ENCODE measurements at places on chromosomes 4 and X. TPM values are rescaled to one million over a fixed set of nuclear protein-coding genes. Genes with fewer than 3 reads are reported as not detected.

Gene COL4A5
- total RNA-seq = 68.7 TPM

Gene UCHL1
- 37.7 TPM for total RNA-seq

Gene MAPK10
- total RNA-seq = 18.6 TPM

Gene PNMA3
- not detected for total RNA-seq

Gene TNIP3
- 0.47 TPM for total RNA-seq

Gene CT45A5
- total RNA-seq = not detected

Gene ELOVL6
- 11.9 TPM for total RNA-seq

Gene GPR173
- 0.19 TPM for total RNA-seq

Gene LEF1
- total RNA-seq = 55.5 TPM

Gene DOCK11
- total RNA-seq = 9.5 TPM

DNA sequence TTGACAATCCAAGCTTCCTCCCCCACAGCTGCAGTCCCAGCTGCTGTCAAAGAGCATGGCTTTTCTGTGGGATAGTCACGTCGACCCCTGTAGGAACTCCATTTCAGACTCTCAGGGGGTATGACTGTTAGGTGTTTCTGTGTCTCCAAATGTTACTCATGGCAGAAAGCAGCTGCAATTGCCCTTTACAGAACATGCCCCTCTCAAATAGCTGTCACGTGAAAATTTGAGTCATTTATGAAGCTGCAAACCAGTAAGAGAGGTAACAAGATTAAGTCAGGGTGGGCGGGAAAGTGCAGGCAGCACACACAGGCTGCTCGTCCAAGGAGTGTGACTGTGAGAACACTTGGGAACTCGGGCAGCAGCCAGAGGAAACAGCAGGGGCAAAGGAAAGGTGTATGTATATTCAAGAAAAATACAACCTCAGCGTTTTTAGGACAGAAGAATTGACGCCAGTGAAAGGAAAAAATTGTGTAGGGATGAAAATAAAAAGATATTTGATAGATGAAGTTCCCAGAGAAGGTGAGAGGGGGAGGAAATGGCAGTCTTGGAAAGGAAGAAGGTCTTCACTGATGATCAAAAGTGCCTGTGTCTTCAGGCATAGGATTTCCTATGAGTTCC is 66.5 kb upstream of the TMEM184C start:
- H3K27ac ChIP-seq = peak overlapping the region; percentile 27
- H3K36me3 ChIP-seq = no peaks in the 10 kb centered on the region
- DNase-seq = no peak

DNA sequence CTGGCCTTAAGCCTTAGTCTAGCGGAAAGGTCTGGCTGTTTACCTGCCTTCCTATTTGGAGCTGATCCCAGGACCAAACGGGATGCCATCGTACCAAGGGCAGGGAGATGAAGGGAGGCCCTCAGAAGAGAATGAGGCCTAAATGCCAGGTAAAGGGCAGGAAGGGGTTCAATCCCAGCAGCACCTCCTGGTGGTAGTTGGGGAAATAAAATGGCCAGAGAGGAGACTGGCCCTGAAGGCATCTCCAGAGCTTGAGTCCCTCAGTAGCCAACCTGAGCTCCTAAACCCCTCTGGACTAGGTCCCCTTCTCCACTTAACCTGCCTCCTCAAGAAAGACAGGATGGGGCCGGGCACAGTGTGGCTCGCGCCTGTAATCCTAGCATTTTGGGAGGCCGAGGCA is 53.7 kb downstream of the KDM5C start:
- H3K4me1 ChIP-seq = no peaks in the 10 kb centered on the region
- no peak overlapping the region for H3K4me3 ChIP-seq
- H3K27me3 ChIP-seq = no peaks in the 10 kb centered on the region

DNA sequence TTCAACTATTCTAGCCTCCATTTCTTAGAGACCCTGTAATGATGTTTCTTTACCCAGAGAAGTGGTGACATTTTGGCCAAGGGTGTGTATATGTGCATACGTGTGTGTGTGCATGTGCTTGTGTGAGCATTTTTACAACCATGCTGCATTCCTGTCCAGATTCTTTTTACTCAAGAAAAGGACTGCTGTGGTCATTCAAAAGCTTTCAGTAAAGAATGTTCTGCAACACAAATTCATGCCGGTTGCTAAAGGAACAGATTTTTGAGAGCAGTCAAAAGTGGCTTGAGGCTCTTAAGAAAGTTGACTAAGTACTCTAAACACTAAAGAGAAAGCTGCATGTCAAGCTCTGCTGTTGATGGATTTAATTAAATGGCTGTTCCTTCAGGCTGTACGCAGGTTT is 65.0 kb upstream of the FMR1 start:
- H3K27ac ChIP-seq = no peak overlapping the region
- no peaks in the 10 kb centered on the region for H3K27me3 ChIP-seq
- H3K36me3 ChIP-seq = no peaks in the 10 kb centered on the region

- no peaks in the 10 kb centered on the region for H3K36me3 ChIP-seq
- DNase-seq = no peak
These were observed 203.1 kb downstream of the FAT4 start for GRCh38 chr4:125517831-125518230.

GRCh38 chr4:182276210-182277109 is 33.3 kb downstream of the TENM3 start:
- H3K4me1 ChIP-seq = peaks cover 18% of the 10 kb centered on the region
- H3K4me3 ChIP-seq = no peak overlapping the region
- H3K27ac ChIP-seq = no peak overlapping the region

- no peak overlapping the region for H3K4me3 ChIP-seq
- no peaks in the 10 kb centered on the region for H3K36me3 ChIP-seq
- no peak overlapping the region for H3K27ac ChIP-seq
- H3K4me1 ChIP-seq = peaks cover 4% of the 10 kb centered on the region
- peak; percentile 49 for DNase-seq
- no peaks in the 10 kb centered on the region for H3K27me3 ChIP-seq
These were observed 57.1 kb upstream of the EFHC2 start for GRCh38 chrX:44400588-44400987.

DNA sequence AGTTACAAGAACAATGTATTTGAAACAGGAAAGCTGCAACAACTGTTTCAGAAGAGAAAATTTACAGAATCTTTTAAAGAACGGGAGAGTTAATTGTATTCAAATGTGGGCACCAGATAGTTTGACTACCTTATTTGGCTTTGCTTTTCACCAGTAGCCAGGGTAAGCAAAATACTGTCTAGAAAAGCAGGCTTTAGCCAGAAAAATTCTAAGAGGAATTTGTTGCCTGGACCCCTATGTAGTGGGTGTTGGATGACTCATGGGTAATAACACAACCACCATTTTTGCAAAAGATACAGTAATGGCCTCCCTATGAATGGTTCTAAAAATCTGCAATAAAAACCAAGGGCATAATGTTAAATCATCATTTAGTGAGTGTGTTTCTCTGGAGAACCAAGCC is 233.4 kb upstream of the ANXA3 start:
- H3K27me3 ChIP-seq = no peaks in the 10 kb centered on the region
- no peak overlapping the region for H3K27ac ChIP-seq
- no peak overlapping the region for H3K4me3 ChIP-seq
- H3K36me3 ChIP-seq = no peaks in the 10 kb centered on the region

DNA sequence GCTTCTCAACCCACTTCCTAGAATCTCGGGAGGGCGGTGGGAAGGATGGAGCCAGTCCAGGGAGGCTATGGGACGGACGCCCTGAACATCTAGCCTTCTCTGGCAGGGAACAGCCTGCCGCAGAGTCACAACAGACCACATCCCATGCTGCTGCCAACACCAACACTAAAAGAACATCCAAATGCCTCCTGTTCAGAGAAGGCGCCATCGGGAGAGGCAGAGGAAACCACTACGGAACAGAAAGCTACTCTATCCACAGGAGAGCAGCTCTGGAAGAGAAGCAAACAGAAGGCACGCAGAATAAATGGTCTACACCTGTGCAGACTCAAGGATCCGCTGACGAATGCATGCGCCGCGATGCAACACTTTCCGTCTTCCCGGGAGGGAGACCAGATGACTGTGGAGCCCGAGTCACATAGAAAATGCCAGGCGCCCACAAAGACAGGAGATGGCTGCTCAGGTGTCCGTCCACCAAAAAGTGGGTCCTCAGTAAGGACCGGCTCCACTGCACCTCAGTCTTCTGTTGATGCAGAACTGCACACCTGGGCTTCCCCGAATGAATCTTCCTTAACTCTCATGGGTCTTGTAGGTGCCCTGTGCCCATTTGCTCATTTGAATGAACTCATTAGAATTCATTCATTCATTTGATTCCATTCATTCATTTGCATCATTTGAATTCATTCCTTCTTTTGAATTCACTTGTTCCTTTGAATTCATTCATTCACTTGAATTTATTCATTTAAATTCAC is 217.5 kb downstream of the DHRSX start:
- H3K4me1 ChIP-seq = no peaks in the 10 kb centered on the region
- no peak for DNase-seq
- H3K27me3 ChIP-seq = no peaks in the 10 kb centered on the region
- H3K4me3 ChIP-seq = no peak overlapping the region
- H3K36me3 ChIP-seq = no peaks in the 10 kb centered on the region
- no peak overlapping the region for H3K27ac ChIP-seq

DNA sequence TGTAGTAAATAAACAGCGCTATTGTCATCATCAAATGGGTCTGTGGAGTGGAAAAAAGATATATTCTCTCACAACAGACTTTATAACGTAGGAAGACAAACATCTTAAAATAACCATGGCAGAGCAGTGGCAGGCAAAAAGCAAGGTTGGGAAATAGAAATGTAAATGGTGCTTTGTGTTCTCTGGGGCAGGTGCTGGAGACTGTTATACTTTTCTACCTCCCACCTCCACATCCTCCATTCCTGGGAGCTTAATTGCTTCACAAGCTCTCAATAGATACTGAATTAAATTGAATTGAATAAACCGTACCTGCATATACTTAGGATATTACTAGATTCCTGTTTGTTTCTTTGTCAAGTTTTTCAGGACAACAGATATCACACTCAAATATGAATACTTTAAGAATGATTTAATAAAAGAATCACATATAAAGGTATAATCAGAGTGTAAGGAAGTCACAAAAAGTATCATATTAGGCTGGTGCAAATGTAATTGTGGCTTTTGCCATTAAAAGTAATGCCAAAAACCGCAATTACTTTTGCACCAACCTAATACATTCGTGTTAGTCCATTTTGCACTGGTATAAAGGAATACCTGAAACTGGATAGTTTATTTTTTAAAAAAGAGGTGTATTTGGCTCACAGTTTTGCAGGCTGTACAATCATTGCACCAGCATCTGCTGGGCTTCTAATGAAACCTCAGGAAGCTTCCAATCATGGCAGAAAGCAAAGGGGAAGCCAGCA is 367.3 kb downstream of the GRIA2 start:
- no peak for DNase-seq
- H3K4me1 ChIP-seq = no peaks in the 10 kb centered on the region
- no peaks in the 10 kb centered on the region for H3K27me3 ChIP-seq
- no peaks in the 10 kb centered on the region for H3K36me3 ChIP-seq
- no peak overlapping the region for H3K27ac ChIP-seq
- no peak overlapping the region for H3K4me3 ChIP-seq

GRCh38 chr4:3223346-3223745 is 25.6 kb upstream of the MSANTD1 start:
- H3K36me3 ChIP-seq = peaks cover 3% of the 10 kb centered on the region
- no peaks in the 10 kb centered on the region for H3K27me3 ChIP-seq
- DNase-seq = no peak
- no peak overlapping the region for H3K4me3 ChIP-seq
- no peak overlapping the region for H3K27ac ChIP-seq

Measured in SJSA1 (cell line).